ENCODE measurements at places on chromosomes 7 and 10.

DNA sequence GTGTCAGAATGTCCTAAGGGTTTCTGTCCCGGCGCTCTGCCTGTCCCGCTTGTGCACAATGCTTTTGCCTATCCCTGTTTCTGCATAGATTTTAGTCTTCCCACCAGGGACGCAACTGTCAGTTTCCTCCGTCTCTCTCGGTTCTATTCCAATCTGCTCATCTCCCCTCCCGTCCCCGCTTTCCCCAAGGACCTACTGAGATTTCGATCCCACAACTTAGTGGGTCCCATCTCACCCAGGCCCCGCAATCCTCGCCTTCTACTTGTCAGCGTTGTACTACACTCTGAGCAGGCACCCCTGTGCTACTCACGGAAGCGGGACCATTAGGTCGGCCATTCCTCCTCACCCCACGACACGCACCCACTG is 519 bp upstream of the ZNF655 start:
- no peak for DNase-seq
- no peaks in the 10 kb centered on the region for H3K27me3 ChIP-seq
- peaks cover 46% of the 10 kb centered on the region for H3K4me1 ChIP-seq
- peaks cover 25% of the 10 kb centered on the region for H3K36me3 ChIP-seq
- H3K4me3 ChIP-seq: peak overlapping the region; percentile 85
- H3K27ac ChIP-seq: peak overlapping the region; percentile 98

GRCh38 chr7:2710901-2711551 is 23.0 kb downstream of the AMZ1 start:
- H3K4me3 ChIP-seq: no peak overlapping the region
- H3K4me1 ChIP-seq: peaks cover 11% of the 10 kb centered on the region

DNA sequence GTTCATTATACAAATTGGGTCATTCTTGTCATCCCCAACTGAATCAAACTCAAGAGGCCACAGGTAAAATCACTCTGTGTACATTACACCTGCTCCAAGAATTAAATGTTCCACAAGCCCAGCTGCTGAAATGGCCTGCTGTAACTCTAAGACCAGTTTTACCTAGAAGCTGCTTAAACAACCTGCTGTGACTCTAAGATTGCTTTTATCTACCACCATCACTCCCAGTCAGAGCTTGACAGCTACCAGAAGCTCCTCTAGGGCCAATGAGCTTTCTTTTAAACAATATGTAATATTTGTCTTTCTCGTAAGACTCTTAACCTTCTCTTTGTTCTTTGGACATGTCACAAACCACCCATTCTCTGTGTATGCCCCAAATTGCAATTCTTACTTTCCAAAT is 141.8 kb upstream of the LRGUK start:
- H3K27me3 ChIP-seq: no peaks in the 10 kb centered on the region
- no peak for DNase-seq

DNA sequence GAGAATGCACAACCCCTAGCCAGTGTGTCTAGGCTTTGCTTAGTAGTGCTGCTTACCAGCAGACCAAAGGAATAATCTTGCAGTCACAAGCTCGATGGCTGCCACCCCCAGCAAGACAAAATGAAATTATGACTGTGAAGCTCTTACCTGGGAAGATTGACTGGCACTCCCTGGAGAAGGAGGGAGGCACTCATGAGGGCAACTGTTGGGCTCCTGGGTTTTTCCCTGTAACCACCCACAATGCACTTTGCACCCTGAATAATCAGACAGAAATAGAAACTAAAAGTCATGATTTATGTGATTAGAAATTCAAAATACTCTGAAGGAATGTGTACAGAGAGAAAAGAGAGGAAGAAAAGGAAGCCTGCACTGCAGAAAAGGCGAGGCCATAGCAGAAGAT is 144.3 kb upstream of the DGKB start:
- H3K36me3 ChIP-seq: no peaks in the 10 kb centered on the region
- no peak overlapping the region for H3K4me3 ChIP-seq
- no peaks in the 10 kb centered on the region for H3K4me1 ChIP-seq
- H3K27me3 ChIP-seq: no peaks in the 10 kb centered on the region

DNA sequence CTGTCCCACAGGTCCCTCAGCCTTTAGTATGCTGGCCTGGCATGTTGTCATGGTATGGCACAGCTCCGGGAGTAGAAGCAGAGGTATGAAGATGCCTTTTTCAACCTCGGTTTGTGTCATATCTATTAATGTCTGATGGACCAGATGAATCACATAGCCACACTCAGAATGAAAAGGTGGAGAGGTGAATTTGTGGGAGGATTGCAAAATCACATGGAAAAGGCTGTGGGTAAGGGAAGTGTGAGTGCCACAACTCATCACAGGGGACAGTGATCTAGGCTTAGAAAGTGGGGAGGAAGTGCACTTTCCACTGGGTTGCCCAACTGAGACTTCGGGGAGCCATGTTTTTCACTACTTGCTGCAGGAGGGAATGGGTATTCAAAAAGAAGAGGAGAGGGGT is 190.7 kb downstream of the WDR11 start:
- DNase-seq: no peak
- H3K4me3 ChIP-seq: no peak overlapping the region
- no peaks in the 10 kb centered on the region for H3K27me3 ChIP-seq
- peaks cover under 1% of the 10 kb centered on the region for H3K4me1 ChIP-seq

- DNase-seq: no peak
- H3K36me3 ChIP-seq: no peaks in the 10 kb centered on the region
- H3K27ac ChIP-seq: no peak overlapping the region
- H3K27me3 ChIP-seq: no peaks in the 10 kb centered on the region
- no peak overlapping the region for H3K4me3 ChIP-seq
Observed at GRCh38 chr7:112185005-112185834, 21.0 kb downstream of the DOCK4 start.

DNA sequence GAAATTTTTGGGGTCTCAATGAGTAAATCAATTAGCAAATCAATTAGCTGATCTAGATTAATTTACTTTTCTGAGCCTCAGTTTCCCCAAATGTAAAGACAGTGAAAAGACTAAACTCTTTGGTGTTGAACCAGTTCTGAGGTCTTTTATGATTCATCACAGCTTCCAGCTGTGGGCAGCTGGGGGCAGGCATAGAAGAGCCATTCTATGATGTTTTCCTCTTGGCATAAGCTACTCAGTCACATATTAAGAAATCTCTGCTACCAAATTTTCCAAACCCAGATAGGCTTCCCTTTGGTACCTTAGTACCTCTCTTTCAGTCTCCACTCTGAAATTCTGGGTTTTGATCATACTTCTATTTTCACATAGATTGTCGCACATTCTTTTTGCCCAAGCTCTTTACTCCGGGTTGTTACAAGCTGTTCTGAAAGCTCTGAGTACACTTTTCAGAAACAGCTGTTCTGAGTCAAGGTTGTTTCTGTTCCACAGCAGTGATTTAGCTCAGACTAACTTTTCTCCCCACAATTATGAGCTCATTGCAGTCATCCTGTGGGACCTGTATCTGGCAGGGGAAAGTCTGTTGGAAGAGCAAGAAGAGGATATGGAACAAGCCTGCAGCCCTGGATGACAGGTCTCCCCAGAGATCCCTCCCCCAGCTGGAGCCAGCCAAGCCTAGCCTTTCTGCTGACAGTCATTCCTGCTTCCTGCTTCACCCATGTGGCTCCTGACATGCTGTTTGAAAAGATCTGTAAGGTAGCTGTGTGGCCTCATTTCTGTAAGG is 599.6 kb upstream of the GHITM start:
- no peak overlapping the region for H3K4me3 ChIP-seq
- no peaks in the 10 kb centered on the region for H3K27me3 ChIP-seq
- peaks cover 10% of the 10 kb centered on the region for H3K4me1 ChIP-seq
- no peak for DNase-seq
- no peaks in the 10 kb centered on the region for H3K36me3 ChIP-seq

- no peak for DNase-seq
- H3K27ac ChIP-seq: no peak overlapping the region
- H3K4me3 ChIP-seq: no peak overlapping the region
- no peaks in the 10 kb centered on the region for H3K27me3 ChIP-seq
- peaks cover 20% of the 10 kb centered on the region for H3K36me3 ChIP-seq
Observed at GRCh38 chr10:84510121-84510520, 181.7 kb downstream of the CCSER2 start.

DNA sequence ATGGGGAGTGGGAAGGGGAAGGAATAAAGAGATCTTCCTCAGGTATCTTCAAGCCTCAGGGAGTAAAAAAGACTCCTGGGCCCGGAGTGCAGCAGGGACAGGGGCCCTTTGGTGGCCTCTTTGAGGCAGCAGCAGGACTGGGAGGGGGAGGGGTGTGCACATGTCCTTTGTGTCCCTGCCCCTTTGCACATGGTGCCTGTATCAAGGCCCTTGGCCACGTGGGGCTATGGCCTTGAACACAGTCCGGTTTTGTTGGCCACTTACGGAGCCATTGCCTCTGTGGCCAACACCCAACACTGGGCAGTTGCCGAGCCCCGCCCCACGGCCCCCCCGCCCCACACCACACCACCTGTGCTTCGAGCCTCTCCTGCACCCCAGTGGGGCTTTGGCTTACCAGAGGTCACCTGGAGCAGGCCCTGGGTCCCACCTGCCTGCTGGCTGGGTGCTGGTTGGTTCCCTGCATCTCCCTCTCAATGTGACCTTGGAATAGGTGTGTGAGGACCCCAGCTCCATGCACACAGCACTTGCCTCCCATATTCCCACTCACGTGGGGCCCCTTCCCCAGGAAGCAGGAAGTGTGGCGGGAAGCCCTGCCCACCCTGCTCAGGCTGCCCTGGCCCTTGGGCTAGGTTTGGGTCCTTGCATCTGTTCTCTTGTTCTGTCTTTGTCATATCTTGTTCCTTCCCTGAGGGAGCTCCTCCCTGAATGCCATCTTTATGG is 5.4 kb downstream of the SAP25 start:
- no peak overlapping the region for H3K27ac ChIP-seq
- no peak for DNase-seq
- H3K4me3 ChIP-seq: no peak overlapping the region
- H3K36me3 ChIP-seq: peaks cover under 1% of the 10 kb centered on the region
- peaks cover 16% of the 10 kb centered on the region for H3K4me1 ChIP-seq
- no peaks in the 10 kb centered on the region for H3K27me3 ChIP-seq

DNA sequence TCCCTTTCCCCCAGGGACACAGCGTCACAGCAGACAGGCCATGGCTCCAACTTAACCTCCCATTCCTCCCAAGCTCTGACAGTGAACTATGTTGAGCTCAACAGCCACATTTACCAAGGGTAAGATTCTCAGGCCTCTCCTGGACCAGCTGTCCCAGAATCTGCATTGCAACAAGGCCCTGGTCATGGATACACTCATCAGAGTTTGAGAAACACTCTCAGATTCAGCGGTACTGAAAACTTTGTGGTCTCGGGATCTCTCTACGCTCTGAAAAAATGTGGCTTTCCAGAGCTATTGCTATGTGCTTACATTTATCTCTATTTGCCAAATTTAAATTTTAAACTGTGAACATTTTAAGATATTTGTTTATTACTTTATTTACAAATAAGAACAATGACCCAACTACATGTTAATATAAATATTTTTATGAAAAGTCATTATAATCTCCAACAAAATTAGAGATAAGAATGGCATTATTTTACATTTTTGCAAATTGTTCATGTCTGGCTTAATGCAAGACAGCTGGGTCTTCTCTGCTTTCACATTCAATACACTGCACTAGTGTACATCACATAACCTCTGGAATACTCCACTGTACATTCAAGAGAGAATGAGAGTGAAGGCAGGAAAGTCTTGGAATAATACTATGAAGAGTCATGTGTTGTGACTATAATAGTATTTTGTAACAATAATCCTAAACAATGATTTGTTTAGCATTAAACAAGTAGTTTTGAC is 190.9 kb upstream of the PITRM1 start:
- no peaks in the 10 kb centered on the region for H3K4me1 ChIP-seq
- H3K4me3 ChIP-seq: no peak overlapping the region
- H3K27ac ChIP-seq: no peak overlapping the region
- no peaks in the 10 kb centered on the region for H3K27me3 ChIP-seq
- H3K36me3 ChIP-seq: no peaks in the 10 kb centered on the region
- DNase-seq: no peak

GRCh38 chr10:100878291-100878910 is 34.4 kb upstream of the SLF2 start:
- H3K36me3 ChIP-seq: no peaks in the 10 kb centered on the region
- no peak for DNase-seq
- peaks cover 50% of the 10 kb centered on the region for H3K27me3 ChIP-seq
- H3K4me3 ChIP-seq: no peak overlapping the region
- H3K4me1 ChIP-seq: no peaks in the 10 kb centered on the region

GRCh38 chr10:122236690-122237306 is 34.3 kb upstream of the BTBD16 start:
- no peak for DNase-seq
- H3K27ac ChIP-seq: no peak overlapping the region
- H3K4me3 ChIP-seq: no peak overlapping the region
- H3K36me3 ChIP-seq: peaks cover 72% of the 10 kb centered on the region

- peaks cover 83% of the 10 kb centered on the region for H3K4me1 ChIP-seq
- no peak for DNase-seq
- peaks cover 19% of the 10 kb centered on the region for H3K36me3 ChIP-seq
- no peak overlapping the region for H3K4me3 ChIP-seq
- peak overlapping the region; percentile 93 for H3K27ac ChIP-seq
- no peaks in the 10 kb centered on the region for H3K27me3 ChIP-seq
Observed at GRCh38 chr10:104318810-104319741, 19.2 kb downstream of the ITPRIP start.

DNA sequence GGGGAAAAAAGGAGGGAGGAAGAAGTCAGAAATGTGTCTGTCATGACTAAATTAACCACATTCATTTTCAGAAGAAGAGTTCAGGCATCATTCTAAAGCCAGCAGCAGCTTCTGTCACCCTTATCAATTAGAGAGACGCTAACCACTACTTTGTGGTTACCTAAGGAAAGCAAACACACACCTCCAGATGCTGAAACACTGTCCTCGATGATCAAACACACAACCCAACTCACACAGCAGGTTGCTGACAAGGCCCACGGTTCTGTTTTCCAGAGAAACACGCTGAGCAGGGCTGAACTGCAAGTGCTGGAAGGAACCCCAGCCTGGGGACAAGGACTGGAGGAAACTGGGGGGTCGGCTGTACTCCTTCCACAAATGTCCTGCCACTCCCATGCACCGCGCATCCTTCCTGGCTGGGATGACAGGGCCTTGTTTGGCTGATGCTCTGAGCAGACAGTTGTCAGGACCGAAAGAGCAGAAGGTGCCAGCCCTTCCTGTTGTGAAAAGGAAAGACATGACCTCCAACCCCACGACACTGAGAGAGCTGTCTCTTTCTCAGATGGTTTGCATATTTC is 36.6 kb downstream of the PRKCQ start:
- H3K36me3 ChIP-seq: no peaks in the 10 kb centered on the region
- DNase-seq: no peak
- no peaks in the 10 kb centered on the region for H3K4me1 ChIP-seq
- no peaks in the 10 kb centered on the region for H3K27me3 ChIP-seq
- H3K27ac ChIP-seq: no peak overlapping the region
- H3K4me3 ChIP-seq: no peak overlapping the region

DNA sequence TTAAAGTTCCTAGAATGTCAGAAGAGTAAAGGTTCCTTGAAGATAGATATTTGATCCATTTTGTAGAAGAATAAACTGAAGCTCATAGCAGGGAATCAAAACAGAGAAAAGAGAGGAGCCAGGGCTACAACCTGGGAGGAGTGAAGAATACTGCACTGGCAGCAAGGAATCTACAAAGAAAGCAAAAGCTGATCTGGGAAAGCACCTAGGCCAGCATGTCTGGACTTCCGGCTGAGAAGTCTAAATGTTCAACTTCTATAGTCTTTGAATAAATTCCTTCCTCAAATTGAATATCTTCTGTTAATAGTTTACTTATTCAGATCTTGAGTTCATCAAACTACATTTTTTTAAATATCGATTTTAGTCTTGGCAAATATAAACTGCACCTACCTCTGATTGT is 78.2 kb downstream of the VPS41 start:
- peaks cover 5% of the 10 kb centered on the region for H3K4me1 ChIP-seq
- no peak overlapping the region for H3K27ac ChIP-seq
- H3K36me3 ChIP-seq: no peaks in the 10 kb centered on the region
- DNase-seq: no peak
